CD4-positive, alpha-beta T cell treated with Interleukin-15 for 1 hour (primary cell): ENCODE measurements at places on chromosomes 11 and 22.

GRCh38 chr11:12067796-12068357, 42.5 kb upstream of the MICAL2 start:
- DNase-seq = no peak

- DNase-seq = no peak
These were observed 47.9 kb upstream of the TIMP3 start for GRCh38 chr22:32753591-32753990.

DNA sequence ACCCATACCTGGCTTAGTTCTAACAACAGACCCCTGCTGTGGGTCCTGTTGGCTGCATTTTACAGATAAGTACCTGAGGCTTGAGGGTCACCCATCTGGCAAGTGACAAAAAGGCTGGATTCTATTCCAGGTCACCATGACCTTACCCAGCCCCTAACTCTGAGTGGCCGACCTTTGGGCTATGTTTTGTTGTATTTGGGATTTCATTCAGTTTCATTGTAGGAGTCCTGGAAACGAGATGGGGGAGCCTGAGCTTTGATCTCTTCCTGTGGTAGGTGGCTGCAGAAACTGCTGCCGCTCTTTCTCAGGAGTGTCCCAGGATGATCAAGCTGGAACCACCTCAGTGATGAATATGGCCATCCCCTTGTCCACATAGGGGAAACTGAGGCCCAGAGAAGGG, 24.6 kb upstream of the YWHAH start:
- no peak for DNase-seq

- DNase-seq = no peak
These were observed 51.3 kb upstream of the LARGE1 start for GRCh38 chr22:33971561-33971961.

GRCh38 chr22:35921777-35922176, 106.8 kb downstream of the RBFOX2 start:
- DNase-seq = no peak

DNA sequence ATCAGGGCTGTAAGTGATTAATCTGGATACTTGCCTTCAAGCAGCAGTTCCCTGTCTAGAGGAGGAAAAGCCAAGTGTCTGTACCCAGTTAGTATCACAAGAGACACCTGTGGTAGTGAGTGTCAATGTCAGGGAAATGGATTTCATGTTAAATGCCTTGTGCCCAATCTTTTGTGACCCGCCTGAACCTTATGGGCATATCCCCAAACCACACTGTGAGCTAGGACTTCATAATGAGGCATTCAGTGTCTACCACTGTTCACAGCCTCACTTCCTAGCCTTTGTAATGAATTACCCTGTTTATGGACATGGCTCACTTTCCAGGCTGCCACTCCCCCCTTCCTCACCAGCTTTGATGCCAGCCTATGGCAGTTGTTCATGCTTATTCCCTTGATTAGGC, 125.1 kb downstream of the TRIM44 start:
- no peak for DNase-seq

DNA sequence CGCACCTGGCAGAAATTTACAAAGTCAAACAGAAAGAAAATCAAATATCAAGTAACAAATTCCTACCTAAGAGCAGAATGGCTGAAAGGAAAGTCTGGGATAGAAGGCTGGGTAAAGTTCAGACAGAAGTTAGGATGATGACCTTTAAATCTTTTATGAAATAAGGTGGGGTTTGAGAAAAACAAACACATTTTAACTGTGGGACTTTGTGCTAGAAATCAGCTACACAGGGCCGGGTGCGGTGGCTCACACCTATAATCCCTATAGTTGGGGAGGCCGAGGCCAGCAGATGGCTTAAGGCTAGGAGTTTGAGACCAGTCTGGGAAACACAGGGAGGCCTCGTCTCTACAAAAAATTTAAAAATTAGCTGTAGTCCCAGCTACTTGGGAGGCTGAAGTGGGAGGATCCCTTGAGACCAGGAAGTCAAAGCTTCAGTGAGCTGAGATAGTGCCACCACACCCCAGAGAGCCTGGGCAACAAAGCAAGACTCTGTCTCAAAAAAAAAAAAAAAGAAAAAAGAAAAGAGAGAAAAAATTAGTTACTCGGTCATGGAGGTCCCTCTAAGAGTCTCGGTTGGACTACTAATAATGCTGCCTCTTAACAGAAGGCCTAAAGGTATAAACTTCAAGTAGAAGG, 119.7 kb upstream of the BID start:
- DNase-seq = no peak

- DNase-seq = no peak
These were observed 1.7 kb downstream of the FADS2 start for GRCh38 chr11:61829806-61830205.
